ENCODE measurements at places on chromosomes 12 and 14.

DNA sequence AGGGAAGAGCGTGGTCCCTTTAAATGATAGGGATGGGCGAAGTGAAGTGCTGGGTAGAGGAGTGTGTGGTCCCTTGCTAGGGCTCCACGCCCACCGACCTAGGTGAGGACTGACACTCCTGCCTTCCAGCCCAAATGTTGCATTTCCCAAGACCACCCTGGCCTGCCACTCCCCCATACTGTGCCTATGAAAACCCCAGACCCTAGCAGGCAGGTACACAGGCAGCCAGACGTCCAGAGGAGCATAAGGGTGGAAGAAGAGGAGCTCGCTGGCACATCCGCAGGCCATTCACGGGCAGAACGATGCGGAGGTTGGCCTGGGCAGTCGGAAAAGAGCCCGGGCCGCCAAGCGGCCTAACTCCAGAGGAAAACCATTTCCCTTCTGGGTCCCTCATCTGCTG lies 817 bp upstream of the IPO8 start:
- DNase-seq = no peak
- H3K27ac ChIP-seq = no peak overlapping the region

- DNase-seq = peak; percentile 30
- H3K4me1 ChIP-seq = peaks cover 7% of the 10 kb centered on the region
- H3K4me3 ChIP-seq = no peak overlapping the region
- no peaks in the 10 kb centered on the region for H3K36me3 ChIP-seq
These were observed 394.3 kb downstream of the EGLN3 start for GRCh38 chr14:33556382-33557121.

GRCh38 chr12:65566751-65567150 lies 257.5 kb upstream of the HMGA2 start:
- peak overlapping the region; percentile 98 for H3K27ac ChIP-seq
- DNase-seq = peak; percentile 37
- no peak overlapping the region for H3K4me3 ChIP-seq
- peaks cover 1% of the 10 kb centered on the region for H3K4me1 ChIP-seq
- no peaks in the 10 kb centered on the region for H3K27me3 ChIP-seq

DNA sequence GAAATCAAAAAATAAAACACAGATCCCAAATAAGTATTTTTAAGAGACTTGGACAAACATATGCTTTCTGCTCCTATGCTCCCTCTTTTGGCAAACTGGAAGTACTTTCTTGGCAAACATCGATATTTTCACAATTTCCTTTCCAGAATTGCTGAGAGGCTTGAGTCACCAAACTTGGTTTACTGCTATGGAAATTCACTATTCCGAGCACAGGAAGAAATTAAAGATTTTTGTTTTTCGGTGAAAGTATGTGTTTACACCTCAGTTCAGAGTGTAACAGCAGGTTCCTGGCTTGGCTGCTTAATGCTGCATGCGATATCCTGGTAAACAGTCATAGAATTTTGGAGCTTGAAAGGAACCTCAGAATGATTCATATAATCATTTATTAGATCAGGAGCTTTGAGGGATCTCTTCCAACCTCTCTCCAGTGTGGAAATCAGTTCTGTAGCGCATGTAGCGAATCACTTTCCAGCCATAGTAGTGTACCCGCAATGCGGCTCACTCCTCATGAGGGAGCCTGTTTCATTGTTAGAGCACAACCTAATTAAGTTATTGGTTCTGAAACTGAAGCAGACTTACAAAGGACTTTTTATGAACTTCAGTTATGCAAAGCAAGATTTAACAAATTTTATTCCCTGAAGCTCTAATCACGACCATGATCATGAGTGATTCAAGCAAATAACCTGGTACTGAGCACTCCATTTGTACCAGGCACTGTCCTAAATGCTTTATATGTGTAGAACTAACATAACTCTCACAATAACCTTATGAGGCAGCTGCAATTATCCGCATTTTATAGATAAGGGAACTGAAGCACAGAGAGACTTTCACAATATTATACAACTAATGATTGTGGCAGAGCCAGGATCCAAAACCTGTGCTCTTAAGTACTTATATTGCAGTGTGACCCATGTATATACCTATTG lies 56.4 kb upstream of the ATP2A2 start:
- H3K27me3 ChIP-seq = no peaks in the 10 kb centered on the region
- no peak overlapping the region for H3K27ac ChIP-seq
- H3K4me3 ChIP-seq = no peak overlapping the region
- peaks cover 3% of the 10 kb centered on the region for H3K4me1 ChIP-seq
- H3K36me3 ChIP-seq = no peaks in the 10 kb centered on the region

DNA sequence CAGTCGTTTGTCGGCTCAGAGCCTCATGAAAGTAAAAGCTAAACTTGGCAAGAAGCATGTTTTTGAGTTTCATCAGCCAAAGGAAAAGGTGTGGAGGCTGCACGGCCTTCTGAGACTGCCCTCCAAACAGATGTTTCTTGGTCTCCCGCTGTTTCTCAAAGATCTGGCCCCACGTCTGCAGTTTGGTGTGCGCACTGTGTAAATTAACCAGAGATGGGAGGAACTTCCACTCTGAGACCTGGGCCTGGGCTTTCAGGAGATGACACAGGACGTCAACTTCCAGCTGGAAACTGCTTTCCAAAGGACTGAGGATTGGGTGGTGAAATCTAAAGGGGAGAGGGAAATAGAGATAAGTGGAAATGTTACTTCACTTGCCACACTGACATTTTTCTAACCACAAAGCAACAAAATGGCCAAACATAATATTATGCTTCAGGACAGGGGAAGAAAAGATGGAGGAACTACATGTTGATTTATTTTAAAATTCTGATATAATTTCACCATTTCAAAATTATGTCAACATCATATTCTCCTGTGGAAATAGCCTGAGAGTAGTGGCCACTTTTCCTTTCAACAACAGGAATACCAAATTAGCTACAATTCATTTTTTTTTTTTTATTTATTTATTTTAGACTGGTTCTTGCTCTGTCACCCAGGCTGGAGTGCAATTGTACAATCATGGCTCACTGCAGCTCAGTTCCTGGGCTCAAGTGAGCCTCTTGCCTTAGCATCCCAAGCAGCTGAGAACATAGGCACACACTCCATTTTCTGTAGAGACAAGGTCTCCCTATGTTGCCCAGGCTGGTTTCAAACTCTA lies 27.6 kb downstream of the KICS2 start:
- peaks cover 7% of the 10 kb centered on the region for H3K36me3 ChIP-seq
- H3K4me3 ChIP-seq = no peak overlapping the region
- H3K27me3 ChIP-seq = no peaks in the 10 kb centered on the region
- H3K4me1 ChIP-seq = no peaks in the 10 kb centered on the region

- no peaks in the 10 kb centered on the region for H3K36me3 ChIP-seq
- H3K4me1 ChIP-seq = peaks cover 9% of the 10 kb centered on the region
- no peak for DNase-seq
- no peak overlapping the region for H3K4me3 ChIP-seq
- no peak overlapping the region for H3K27ac ChIP-seq
These were observed 219.3 kb upstream of the NOS1 start for GRCh38 chr12:117580718-117581062.

DNA sequence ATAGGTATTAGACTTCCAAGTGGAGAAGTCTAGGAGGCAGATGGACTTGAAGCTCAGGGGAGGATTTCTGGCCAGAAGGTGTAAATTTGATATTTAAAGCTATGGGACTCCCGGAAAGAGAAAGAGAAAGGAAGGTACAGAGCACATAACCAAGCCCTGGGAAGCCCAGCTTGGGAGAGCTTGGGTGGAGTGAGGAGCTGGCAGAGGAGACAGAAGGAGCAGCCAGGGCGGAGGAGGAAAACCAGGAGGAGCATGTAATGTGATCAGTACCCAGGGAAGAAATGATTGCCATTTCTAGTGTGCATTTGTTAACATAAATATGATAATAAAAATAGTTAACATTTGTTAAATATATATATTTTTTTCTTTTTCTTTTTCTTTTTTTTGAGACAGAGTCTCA lies 67.4 kb downstream of the KICS2 start:
- H3K27ac ChIP-seq = no peak overlapping the region
- H3K36me3 ChIP-seq = peaks cover 29% of the 10 kb centered on the region
- no peaks in the 10 kb centered on the region for H3K4me1 ChIP-seq
- no peak overlapping the region for H3K4me3 ChIP-seq
- no peaks in the 10 kb centered on the region for H3K27me3 ChIP-seq

- H3K4me3 ChIP-seq = no peak overlapping the region
- no peak for DNase-seq
- H3K27me3 ChIP-seq = no peaks in the 10 kb centered on the region
- H3K4me1 ChIP-seq = no peaks in the 10 kb centered on the region
- H3K36me3 ChIP-seq = no peaks in the 10 kb centered on the region
These were observed 126.0 kb upstream of the PZP start for GRCh38 chr12:9334041-9334692.

DNA sequence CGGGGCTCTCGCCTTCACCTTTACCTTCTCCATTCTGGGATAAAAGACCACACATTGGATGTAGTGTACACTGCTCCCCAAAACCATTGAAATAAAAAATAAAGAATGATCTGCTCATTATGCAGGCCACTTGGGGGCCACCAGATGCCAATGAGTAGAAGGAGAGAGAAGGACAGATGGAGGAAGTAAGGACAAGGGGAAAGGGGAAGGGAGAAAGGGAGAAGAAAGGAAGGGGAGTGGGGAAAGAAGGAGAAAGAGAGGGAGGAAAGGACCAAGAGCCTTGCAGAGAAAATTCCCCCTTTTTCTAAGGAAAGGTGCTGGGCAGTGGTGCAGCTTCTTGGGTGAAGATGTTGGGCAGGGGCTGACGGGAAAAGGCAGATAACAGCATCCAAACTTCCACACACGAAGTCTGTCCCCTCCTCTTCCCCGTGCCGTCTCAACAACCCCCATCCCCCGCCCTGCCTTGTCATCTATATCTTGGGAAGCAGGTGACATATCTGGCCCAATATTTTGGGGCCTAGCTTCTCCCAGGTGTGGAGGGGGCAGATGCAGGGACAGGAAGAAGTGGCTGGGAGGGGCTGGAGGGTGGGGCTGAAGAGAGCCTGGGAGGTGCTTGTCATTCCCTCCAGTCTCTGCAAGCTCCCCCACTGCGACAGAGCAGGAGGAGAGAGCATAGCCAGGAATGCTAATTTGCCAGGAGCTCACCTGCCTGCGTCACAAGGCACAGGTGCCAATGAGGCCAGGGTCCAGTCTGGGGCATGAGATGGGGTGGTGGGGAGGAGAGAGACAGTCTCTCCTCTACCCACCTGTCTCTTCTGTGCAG lies 107.5 kb downstream of the SINHCAF start:
- DNase-seq = no peak
- peaks cover 48% of the 10 kb centered on the region for H3K27me3 ChIP-seq
- H3K36me3 ChIP-seq = no peaks in the 10 kb centered on the region

DNA sequence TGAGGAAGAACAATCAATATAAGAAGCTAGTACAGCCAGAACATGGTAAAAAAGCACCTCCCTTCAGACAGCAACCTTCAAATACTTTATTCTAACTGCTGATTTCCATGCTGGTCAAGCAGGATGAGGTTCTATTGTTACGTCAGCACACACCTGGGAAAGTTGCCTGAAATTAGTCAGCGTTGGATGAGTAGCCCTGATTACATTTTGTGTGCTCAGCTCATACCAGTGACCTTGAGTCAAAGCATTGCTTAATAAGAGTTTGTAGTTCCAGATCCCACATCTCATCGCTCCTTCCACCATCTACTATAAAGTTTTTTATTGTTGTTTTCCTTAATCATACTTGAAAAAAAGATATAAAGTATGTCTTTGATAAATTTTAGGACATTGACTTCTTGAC lies 361.5 kb downstream of the EGLN3 start:
- H3K27me3 ChIP-seq = no peaks in the 10 kb centered on the region
- H3K4me3 ChIP-seq = no peak overlapping the region
- DNase-seq = peak; percentile 58
- no peak overlapping the region for H3K27ac ChIP-seq

DNA sequence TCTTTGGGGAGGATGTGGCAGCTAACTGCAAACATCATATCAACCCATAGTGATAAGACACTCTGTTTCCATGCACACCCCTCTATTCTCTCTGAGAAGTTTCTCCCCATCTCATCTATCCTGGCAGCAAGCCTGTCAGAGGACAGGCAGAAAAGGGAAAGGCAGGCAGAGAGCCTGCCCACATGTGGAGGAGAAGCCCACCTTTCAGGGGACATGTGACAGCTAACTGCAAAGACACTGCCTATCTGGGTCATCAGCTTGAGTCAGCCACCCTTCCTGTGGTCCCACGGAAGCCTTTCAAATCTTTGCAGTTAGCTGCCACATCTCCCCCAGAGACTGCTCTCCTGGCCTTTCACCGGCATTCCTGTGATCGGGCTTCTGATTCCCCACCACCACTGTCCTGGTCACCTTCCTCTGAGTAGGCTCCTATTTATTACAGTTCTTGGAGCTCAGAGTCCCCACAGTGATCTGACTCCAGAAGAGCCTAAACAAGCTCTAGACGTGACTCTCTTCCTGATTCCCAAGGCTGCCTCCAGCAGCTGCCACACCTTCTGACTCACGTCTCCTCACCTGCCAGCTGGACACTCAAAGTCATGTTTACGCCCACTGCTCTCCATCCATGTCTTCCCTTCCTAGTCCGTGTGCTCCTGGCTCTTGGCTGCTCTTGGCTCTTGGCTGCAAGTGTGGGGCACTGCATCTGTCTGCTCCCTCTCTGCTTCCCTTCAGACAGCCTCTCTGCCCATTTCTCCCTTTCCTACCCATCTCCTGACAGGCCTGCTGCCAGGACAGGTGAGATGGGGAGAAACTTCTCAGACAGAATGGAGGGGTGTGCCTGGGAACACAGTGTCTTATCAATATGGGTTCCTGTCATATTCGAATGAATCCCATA lies 7.5 kb upstream of the KRT1 start:
- DNase-seq = no peak
- no peak overlapping the region for H3K4me3 ChIP-seq
- peaks cover 80% of the 10 kb centered on the region for H3K27me3 ChIP-seq
- no peaks in the 10 kb centered on the region for H3K36me3 ChIP-seq

GRCh38 chr12:5827591-5827990 lies 117.5 kb downstream of the ANO2 start:
- no peaks in the 10 kb centered on the region for H3K36me3 ChIP-seq
- H3K27ac ChIP-seq = no peak overlapping the region
- DNase-seq = no peak

GRCh38 chr14:60094306-60094897 lies 2.7 kb downstream of the PCNX4 start:
- peak overlapping the region; percentile 90 for H3K27ac ChIP-seq
- peaks cover 5% of the 10 kb centered on the region for H3K4me1 ChIP-seq
- H3K36me3 ChIP-seq = peaks cover 4% of the 10 kb centered on the region
- H3K27me3 ChIP-seq = no peaks in the 10 kb centered on the region
- H3K4me3 ChIP-seq = peak overlapping the region; percentile 98
- DNase-seq = peak; percentile 79

- H3K27ac ChIP-seq = peak overlapping the region; percentile 72
- no peaks in the 10 kb centered on the region for H3K27me3 ChIP-seq
- H3K4me3 ChIP-seq = no peak overlapping the region
- peak; percentile 91 for DNase-seq
- H3K4me1 ChIP-seq = peaks cover 35% of the 10 kb centered on the region
- no peaks in the 10 kb centered on the region for H3K36me3 ChIP-seq
These were observed 30.4 kb upstream of the PLEKHG6 start for GRCh38 chr12:6280053-6280469.

- peaks cover 4% of the 10 kb centered on the region for H3K27me3 ChIP-seq
- no peak overlapping the region for H3K27ac ChIP-seq
- H3K4me3 ChIP-seq = no peak overlapping the region
- no peaks in the 10 kb centered on the region for H3K36me3 ChIP-seq
- DNase-seq = no peak
These were observed 11.3 kb upstream of the EML5 start for GRCh38 chr14:88804035-88804434.

Data from mesenchymal stem cell (in vitro differentiated cells and primary cell).